ENCODE measurements at places on chromosomes 1 and 21.

GRCh38 chr1:90127288-90127953, 132.5 kb downstream of the ZNF326 start:
- no peak for DNase-seq

- no peak for DNase-seq
These were observed 81.6 kb upstream of the KCNE2 start for GRCh38 chr21:34282223-34282622.

- DNase-seq, result no peak
These were observed 18.2 kb upstream of the ARF1 start for GRCh38 chr1:228064296-228064695.

- no peak for DNase-seq
These were observed 132.0 kb upstream of the ZBTB40 start for GRCh38 chr1:22319608-22320007.

DNA sequence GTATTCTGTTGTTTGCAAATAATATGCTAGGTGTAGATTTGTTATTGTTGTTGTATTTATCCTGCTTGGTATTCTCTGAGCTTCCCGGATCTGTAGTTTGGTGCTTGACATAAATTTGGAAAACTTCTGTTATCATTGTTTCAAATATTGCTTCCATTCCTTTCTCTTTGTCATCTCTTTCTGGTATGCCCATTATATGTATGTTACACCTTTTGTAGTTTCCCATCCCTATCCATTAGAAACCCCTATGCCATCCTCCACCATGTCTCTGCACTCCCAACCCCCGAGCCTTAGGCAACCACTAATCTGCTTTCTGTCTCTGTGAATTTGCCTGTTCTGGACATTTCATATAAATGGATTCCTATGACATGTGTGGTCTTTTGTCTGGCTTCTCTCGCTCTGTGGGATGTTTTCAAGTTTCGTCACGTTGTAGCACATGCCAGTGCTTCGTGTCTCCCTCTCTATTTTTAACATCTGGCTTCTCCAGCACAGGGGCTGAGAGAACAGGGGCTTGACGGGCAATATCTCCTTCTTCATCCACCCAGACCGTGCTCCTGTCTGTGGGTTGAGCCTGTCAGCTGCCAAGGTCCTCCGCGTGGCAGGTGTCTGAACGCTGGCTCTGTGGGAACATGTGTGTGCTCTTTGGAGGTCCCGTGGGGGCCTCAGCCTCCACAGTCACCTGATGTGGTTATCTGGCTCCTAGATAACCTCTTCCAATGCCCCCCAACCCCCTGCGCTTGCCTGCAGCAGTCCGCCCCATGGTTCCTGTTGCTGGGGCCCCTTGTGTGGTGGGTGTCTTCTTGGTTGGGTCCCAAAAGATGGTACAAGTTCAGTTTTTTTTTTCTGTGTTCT, 32.8 kb upstream of the MAN1C1 start:
- no peak for DNase-seq

DNA sequence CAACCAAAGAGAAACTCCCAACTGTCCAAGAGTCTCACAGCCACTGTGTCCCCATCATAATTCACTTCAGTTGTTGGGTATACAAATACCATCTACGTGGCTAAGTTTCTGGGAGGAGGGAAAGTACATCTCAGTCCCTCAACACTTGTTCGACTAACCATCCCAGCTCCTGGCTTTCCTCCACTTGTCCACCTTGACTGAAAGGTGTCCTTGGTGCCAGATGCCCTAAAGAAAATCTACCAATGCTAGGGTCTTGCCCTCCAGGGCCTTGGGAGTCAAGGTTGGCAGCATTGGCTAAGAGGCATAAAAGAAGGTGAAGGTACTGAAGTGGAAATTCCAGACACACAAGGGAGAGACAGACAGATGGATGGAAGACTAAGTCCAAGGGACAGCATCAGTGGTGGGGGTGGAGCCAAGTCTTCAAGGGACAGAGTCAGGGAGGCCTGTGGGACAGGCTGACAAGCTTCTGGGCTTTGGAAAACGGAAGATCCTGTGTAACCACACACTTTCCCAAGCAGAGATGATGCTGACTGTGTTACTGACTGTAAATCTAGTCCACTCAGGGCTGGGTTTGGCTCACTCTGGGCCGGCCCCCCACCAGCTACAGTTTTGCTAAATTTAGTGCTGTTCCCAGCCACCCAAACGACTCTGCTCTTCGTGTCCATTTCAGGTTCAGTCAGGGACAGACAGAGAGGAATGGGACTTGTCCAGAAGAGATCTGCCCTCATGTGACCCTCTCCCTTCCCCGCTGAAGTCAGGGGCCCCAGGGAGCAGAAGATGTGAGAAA, 60.1 kb downstream of the CD34 start:
- no peak for DNase-seq

DNA sequence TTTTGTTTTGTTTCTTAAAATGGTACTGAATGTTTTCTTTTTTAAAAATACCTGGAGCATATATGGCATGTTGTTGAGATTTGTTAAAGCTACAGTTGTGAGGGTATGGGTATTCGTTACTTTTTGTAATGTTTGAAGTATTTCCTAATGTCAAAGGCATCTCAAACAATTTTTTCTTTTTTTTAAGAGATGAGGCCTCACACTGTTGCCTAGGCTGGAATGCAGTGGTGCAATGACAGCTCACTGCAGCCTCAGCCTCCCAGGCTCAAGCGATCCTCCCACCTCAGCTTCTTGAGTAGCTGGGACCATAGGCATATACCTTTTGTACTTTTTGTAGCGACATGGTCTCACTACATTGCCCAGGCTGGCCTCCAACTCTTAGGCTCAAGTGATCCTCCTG, 16.1 kb downstream of the CLCN6 start:
- DNase-seq, result no peak

GRCh38 chr1:8510041-8510823, 192.3 kb downstream of the SLC45A1 start:
- DNase-seq, result peak; percentile 80

DNA sequence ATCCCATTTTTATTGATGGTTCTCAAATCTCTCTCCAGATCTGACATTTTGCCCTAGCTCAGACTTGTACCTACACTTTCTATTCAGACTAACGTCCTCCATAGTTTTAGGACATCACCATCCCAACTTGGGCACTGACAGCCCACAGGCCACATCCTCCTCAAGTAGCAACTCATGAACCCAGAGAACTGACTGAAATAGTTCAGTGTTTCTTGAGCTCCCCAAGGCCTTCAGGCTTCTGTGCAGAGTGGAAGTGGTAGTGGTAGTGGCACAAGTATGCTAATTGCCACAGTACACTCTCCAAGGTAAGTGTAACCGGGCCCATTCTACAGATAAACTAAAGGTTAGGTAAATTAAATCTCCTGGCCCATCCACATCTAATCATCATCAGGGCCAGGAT, 112.6 kb downstream of the SLC45A1 start:
- no peak for DNase-seq

DNA sequence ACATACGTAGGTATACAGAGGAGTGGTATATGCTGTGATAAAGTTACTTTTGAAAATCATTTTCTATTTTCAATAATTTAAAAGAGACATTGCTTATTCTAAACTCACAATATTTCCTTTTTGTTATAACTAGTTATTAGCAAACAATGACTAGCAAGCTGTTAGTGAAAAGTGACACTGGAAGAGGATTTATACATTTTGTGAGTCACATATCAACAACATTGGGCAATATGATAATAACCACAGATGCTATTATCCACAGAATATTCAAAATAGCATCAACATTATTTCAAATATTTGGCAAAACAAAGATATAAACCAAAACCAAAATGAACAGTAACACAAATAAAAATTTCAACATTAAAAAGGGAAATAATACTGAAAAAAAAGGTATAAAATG, 104.0 kb upstream of the HP1BP3 start:
- DNase-seq, result no peak

DNA sequence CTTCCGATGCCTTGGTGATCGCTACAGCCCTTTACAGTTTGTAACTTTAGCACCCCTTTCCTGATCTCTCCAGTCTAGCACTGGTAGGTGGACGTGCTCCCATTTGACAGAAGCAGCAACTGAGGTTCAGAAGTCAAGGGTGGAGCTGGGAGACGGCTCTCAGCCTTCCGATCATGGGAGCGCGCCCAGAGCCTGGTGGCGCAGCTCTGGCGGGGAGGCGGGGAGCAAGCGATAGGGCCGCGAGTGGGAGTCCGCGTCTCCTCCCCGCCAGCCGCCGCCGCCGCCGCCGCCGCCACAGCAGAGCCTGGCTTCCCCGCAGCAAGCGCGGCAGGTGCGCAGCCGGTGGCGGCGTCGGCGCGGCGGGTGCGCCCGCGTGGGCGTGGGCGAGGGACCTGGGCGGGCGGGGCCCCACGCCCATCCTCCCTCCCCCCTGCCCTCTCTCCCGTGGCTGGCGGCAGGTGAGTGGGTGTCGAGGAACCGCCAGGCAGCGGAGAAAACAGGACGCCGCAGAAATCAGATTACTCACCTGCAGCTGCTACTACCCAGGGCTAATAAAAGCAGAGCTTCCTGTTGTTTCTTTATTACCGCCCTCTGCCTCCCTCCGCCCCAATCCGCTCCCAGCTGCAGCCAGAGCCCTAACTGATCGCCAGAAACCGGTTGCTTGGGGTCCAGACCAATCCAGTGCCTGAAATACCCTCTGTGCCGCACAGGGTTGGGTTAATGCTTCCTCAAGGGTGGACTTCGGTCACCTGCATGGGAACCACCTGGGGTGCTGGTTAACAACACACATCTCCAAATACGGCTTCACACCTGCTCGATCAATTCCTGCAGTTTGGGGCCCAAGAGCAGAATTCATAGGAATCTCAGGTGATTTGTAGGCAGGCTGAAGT, 60.2 kb upstream of the ID3 start:
- no peak for DNase-seq

GRCh38 chr1:91863498-91863897, 22.5 kb downstream of the TGFBR3 start:
- no peak for DNase-seq

Measured in astrocyte of the cerebellum (primary cell).